ENCODE measurements at places on chromosomes 13 and 19.

DNA sequence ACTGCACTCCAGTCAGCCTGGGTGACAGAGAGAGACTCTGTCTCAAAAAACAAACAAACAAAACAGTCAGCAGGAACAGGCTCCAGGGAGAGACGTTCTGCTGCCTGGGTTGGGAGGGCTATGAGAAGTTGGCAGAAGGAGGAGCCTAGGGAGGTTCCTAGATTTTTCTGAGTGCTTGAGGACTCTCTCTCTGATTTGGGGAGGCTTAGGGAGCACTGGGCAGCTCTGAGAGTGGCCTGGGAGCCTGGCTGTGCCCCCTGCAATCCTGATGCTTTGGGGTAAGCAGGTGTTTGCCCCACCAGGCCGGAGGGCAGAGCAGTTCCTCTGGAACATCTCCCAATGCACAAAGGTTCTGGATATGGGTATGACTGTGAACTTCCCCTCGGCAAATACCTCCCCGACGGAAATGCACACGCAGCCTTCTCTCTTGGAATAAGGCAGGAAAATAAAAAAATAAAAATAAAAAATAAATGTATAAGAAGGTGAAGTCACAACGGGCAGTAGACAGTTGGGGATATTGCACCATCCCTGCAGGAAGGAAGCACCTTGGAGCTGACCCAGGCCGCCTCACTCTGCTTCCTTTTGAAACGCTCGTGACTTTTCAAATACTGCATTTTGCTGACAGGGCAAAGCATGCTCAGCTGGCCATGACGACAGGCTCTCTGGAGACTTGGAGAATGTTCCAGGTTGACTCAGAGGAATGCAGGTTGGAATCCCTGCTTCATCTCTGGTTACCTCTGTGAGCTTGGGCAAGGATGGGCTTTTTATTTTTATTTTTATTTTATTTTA lies 26.5 kb upstream of the HOMER3 start:
- no peak for DNase-seq

DNA sequence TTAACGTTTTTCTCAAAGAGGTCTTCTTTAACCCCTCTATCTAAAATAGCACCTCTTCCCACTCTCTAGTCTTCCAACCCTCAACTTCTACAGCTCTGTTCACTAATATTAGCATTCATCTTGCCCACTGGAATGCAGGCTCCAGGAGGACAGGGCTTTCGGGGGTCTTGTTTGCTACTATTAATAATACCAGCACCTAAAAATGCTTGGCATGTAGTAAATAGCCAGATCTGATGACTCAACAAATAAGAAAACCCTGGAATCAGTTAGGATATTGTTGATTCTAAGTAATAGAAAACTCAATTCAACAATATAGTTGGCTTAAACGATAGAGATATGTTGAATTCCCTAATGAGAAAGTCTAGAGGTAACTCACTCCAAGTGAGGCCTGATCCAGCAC lies 14.2 kb downstream of the DYRK1B start:
- DNase-seq: no peak

DNA sequence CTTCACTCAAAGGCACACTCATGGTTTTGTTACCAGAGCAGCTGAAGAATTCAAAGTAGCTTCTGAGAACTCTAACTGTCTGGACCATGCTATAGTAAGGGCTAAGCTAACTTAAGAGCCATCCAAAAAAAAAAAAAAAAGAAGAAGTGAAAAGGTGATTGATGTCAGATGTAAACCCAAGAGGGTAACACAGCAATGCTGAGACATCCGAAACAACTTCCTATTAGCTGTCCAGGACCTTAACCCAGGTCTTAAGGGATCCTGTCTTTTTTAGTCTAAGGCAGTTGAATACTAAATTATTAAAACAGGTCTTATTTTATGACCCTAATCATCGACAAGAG lies 11.2 kb upstream of the RAB20 start:
- no peak for DNase-seq

- DNase-seq: no peak
Measured at GRCh38 chr19:31350693-31351055, 1.4 kb upstream of the TSHZ3 start.

DNA sequence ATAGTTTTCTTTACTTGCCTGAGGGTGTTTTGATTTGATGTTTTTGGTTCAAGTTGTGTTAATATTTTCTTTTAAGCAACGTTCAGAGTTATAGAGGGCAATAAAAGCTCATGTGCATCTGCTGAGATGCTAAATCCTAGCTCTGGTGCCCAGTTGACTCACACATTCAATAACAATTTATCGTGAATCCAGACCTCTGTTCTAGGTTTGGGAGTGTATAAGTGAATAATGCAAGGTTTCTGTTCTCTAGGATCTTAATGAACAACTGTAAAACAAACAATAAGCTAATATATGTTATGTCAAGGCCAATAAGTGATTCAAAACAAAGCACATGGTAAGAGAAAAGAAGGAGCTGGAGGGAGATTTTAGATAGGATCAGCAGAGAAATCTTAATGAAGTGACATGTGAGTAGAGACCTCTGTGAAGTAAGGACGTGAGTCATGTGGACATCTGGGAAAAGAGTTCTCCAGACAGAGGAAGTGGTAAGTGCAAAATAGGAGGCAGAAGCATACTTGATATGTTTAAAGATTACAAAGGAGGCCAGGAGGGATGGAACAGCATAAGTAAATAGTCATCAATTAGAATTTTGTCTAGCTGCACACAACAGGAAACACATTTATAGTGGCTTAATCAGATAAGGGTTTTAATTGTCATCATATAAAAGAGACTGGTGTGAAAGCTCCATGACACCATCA lies 278.5 kb upstream of the HTR2A start:
- no peak for DNase-seq

GRCh38 chr19:2191456-2192310 lies 27.9 kb downstream of the DOT1L start:
- DNase-seq: no peak

- DNase-seq: no peak
Measured at GRCh38 chr19:15317392-15318071, 14.8 kb downstream of the BRD4 start.

- DNase-seq: no peak
Measured at GRCh38 chr19:17091758-17092333, 16.3 kb downstream of the MYO9B start.

- DNase-seq: no peak
Measured at GRCh38 chr13:31191748-31192147, 8.0 kb upstream of the B3GLCT start.

DNA sequence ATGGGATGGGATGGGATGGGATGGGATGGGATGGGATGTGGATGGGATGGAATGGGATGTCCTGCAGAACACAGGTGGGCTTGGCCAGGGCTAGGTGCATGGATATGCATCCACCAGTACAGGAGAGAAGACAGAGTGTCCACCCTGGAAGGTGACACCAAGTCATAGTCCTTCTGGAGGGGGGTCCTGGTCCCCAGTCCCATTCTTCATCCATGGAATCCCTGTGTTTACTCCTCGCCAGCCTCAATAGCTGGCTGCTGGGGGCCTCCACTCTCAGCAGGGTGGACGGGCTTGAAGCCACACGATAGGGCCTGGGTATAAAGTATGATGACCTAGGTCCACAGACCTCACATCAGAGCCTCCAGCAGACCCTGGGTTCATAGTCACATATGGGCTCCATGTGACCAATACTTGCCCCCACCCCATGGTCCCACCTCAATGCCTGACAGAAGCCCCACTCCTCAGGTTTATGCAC lies 40.1 kb downstream of the RFX2 start:
- no peak for DNase-seq

- no peak for DNase-seq
Measured at GRCh38 chr13:52830946-52831345, 17.5 kb downstream of the PCDH8 start.

GRCh38 chr19:39410017-39410830 lies 2.2 kb upstream of the PLEKHG2 start:
- DNase-seq: peak; percentile 61

DNA sequence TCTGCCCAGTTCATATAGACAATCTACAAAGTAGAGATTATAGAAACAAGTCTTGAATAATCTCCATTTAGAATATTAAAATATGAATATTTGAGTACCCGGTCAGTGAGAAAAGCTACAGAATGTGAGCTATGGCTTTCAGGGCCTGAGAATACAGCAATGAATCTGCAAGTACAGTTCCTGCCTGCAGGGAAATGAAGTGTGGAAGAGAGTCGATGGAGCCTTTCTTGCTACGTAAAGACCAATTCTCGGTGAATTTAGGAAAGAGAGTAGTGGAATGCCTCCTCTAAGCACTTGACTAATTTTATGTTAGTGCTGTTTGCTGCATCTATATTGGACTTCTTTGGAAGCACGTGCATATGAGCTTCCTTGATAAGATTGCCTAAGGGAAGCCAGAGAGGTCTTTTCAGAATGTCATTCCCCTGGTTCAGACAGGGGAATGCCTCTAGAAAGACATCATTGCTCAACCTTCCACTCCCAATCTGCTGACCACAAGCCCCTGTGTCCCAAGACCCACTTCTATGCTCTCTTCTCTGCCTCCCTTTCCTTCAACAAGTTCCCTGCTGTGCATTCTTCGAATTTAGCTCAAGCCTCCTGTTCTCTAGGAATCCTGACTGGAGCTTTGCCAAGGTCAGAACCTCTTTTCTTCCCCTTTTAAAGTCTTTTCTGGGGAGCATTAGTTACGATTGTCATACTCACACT lies 41.9 kb downstream of the GPC6 start:
- DNase-seq: no peak

DNA sequence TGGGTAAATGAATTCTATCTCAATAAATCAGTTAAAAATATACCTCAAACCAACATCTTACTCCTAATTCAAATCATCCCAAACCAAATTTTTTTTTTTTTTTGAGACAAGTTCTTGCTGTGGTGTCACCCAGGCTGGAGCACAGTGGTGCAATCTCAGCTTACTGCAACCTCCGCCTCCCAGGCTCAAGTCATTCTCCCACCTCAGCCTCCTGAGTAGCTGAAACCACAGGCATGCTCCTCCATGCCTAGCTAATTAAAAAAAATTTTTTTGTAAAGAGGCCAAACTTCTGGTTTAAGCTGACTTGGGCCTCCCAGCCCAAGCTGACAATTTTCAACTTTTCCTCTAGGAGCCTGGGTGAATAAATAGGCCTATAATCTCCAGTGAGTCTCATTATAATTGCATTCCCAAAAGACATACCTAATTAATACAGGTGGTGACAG lies 22.1 kb upstream of the OLFM2 start:
- DNase-seq: no peak

GRCh38 chr19:16197188-16197621 lies 506 bp upstream of the AP1M1 start:
- DNase-seq: no peak

DNA sequence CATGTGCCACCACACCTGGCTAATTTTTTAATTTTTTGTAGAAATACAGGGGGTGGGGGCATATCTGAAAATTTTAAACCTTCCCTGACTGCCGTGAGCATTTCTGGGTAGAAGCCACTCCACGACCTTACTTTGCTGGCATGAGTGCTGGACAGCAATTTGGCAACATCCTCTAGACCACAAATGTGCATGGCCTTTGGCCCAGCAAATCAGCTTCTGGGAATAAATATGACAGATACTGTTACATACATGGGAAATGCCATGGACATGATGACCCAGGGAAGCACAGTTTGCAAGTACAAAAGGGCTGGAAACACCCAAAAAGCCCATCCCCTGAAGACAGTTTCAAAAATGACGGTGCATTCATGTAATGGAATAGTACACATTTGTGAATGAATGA lies 3.2 kb upstream of the PVR start:
- no peak for DNase-seq

GRCh38 chr13:25037057-25037813 lies 58.7 kb upstream of the PABPC3 start:
- DNase-seq: peak; percentile 38

DNA sequence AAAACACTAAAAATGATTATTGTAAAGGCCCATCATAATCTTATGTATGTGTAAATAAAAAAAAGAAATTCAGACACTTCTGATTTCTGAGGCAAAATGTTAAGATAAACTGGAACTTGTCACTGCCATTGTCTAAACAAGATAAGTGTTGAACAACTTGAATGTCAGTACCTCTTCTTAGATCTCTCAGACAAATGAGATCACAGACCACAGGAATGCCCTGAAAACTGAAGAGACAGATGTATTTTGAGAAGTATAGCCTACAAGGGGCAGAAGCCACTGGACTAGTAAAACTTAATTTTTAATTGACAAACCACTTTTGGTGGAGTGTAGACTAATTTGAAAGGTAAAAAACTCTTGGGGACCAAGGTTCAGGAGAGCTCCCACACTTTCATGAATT lies 375.5 kb upstream of the SLITRK5 start:
- DNase-seq: no peak

DNA sequence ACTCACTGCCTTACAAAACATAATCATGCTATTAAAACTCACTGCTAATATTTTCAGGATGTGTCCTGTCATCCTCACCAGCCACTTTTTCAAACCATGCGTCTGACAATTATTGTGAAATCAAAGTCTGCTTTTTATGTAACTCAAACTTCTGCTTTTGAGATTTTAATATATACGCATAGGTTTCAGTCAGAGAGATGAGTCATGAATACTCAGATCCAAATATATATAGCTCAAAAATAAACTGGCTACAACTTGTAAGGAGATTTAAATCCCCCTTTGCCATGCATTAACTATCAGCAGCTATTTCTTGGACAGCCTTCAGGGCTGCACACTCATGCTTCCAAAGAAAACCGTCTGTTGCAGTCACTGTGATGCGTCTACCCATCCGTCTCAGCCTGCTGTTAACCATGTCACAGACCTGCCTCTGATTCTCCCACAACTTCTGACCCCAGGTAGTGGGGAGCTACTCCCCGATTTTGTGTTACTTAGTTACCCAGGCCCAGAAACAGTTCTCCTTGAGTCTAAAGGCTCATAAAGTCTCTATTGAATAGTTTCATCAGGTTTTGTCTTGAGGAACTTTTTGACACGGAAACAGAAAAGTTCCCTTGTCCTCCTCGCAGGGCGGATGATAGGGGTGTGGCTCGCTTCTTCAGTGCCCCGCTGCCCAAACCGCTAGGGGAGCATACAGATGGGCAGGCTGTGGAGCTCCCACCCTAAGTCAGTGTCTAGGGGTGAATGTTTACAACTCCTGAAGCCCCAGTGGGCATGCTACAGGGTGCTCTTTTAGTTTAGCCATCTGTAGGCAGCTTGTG lies 33.8 kb upstream of the SGCG start:
- no peak for DNase-seq

DNA sequence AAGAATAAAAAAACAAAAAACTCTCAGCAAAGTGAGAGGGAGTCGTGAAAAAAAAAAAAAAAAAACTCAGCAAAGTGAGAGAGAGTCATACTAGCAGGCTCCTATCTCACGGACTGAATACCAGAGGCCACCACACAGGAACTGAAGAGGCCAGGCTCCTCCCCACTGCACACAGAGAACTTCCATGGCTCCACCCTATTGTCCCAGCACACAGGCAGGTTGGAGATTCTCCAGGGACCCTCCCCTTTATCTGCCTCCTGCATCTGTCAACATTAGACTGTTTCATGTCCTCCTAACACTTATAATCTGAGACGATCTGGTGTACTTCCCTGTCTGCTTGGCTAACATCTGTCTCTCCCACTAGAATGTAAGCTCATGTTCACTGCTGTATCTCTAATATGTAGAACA lies 37.0 kb upstream of the FARP1 start:
- no peak for DNase-seq

DNA sequence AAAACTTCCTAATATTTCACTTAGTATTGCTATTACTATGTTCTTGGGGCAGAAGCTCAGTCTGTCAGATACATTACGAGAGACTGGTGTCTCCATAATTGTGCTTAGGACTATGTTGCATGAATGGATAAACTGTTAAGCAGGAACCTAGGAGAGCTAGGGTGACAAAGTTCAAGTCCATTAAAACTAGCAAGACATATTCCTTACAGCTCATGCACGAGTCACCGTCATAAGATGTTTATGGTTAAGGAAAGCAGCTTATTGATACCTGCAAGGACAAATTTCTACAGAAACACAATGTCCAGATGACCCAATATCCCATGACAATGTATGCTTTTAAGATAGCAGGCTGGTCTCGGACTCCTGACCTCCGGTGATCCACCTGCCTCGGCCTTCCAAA lies 5.7 kb upstream of the ZNF813 start:
- DNase-seq: no peak

All from stimulated activated CD4-positive, alpha-beta T cell treated with anti-CD3 and anti-CD28 coated beads, Interleukin-1b, Interleukin-23, amount 100 ng/mL, for 48 hours (primary cell).